ENCODE measurements at places on chromosomes 12 and 14. TPM values are rescaled to one million over a fixed set of nuclear protein-coding genes. Genes with fewer than 3 reads are reported as not detected.

DNA sequence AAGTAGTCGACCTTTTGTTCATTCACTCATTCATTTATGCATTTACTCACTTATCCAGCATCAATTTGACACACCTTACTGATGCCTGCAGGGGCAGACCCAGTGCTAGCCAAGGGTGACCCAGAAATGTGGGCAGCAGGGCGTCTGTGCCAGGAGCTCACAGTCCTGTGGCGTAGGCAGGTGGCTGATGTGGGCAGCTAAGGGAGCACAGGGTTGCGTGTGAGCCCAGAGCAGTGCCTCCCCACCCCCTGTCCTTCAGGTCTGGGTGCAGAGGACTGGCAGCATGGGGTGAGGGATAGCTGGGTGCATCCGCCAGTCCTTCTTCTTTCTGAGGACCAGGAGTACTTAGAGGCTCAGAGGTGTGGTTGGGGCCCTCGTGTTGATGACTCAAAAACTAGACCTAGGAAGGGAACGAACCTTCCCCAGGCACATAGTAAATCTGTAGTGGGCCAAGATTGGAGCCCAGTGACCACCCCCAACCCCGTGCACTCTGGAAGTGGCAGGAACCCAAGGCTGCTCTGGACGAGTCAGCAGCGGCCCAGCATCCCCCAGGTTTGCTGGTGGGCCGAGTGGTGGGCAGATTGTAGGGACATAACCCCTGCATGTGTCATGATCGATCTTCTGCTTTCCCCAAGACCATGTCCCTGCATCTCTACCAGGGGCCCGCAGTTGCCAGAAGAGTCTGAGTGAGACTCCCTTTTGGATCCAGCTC, 63.9 kb downstream of the BEGAIN start:
- no peaks in the 10 kb centered on the region for H3K4me1 ChIP-seq
- H3K36me3 ChIP-seq, result peaks cover 4% of the 10 kb centered on the region
- H3K27ac ChIP-seq, result no peak overlapping the region
- H3K4me3 ChIP-seq, result no peak overlapping the region
- no peaks in the 10 kb centered on the region for H3K27me3 ChIP-seq

GRCh38 chr14:51609251-51609954, 42.3 kb upstream of the FRMD6 start:
- peak overlapping the region; percentile 15 for H3K27ac ChIP-seq
- H3K27me3 ChIP-seq, result no peaks in the 10 kb centered on the region
- no peak for DNase-seq
- no peak overlapping the region for H3K4me3 ChIP-seq
- H3K4me1 ChIP-seq, result no peaks in the 10 kb centered on the region

DNA sequence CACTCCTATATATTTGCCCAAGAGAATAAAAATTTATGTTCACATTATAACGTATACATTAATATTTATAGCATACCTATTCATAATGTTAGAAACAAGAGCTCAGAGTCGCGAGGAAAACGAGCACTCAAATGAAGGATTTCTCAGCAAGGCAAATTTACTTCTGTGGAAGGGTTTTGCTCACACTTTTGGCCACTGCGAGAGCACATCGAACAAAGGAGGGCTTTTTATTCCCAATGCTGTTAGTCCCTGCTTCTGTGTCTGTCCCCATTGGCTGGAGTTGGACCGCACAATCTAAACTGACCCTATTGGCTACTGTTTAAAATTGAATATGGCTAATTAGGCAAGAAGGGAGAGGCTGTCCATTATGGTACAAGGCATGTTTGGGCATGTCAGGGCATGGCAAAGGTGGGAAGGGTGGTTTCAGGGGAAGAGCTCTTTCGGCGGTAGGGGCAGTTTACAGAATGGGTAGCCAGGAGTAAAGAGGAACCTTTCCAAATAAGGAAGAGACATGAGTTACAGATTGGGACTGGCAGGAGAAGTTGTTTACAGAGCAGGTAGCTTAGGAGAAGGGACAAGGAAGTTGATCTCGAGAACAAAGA, 702.9 kb downstream of the TRHDE start:
- H3K4me3 ChIP-seq, result no peak overlapping the region
- H3K4me1 ChIP-seq, result no peaks in the 10 kb centered on the region
- H3K27ac ChIP-seq, result no peak overlapping the region
- DNase-seq, result no peak

GRCh38 chr12:124273630-124274029, 21.3 kb upstream of the RFLNA start:
- no peak overlapping the region for H3K27ac ChIP-seq
- no peak for DNase-seq
- H3K4me3 ChIP-seq, result no peak overlapping the region
- H3K4me1 ChIP-seq, result no peaks in the 10 kb centered on the region

- H3K27ac ChIP-seq, result peak overlapping the region; percentile 94
- no peaks in the 10 kb centered on the region for H3K36me3 ChIP-seq
- no peak for DNase-seq
- no peak overlapping the region for H3K4me3 ChIP-seq
These were observed 85.3 kb downstream of the RFLNA start for GRCh38 chr12:124379938-124380754.

DNA sequence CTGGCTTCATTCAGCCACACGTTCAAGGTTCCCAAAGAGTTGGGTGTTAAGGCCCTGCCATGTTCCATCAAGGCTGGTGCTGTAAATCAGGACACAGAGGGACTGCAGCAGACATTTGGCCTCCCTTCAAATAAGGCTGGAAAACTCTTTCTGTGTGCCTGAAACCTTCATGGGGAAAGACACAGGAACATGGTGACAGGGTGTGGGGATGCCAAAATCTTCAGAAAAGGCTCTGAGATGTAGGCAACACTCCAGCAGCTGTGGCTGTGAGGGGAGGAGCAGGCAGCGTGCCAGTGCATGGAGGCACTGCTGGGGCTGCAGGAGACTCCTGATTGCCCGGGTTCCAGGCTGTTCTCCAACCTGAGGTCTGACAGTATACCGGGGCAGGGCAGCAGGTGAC, 15.0 kb downstream of the POMT2 start:
- H3K4me1 ChIP-seq, result peaks cover 9% of the 10 kb centered on the region
- H3K4me3 ChIP-seq, result no peak overlapping the region
- H3K36me3 ChIP-seq, result no peaks in the 10 kb centered on the region
- no peak for DNase-seq
- peak overlapping the region; percentile 68 for H3K27ac ChIP-seq

DNA sequence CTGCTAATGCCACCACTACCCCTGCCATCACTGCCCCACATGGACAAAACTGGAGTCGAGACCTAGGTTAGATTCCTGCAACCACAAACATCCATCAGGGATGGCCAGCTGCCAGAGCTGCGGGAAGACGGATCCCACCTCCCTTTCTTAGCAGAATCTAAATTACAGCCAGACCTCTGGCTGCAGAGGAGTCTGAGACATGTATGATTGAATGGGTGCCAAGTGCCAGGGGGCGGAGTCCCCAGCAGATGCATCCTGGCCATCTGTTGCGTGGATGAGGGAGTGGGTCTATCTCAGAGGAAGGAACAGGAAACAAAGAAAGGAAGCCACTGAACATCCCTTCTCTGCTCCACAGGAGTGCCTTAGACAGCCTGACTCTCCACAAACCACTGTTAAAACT, 7.1 kb upstream of the OAS2 start:
- no peaks in the 10 kb centered on the region for H3K4me1 ChIP-seq
- no peaks in the 10 kb centered on the region for H3K27me3 ChIP-seq
- H3K36me3 ChIP-seq, result no peaks in the 10 kb centered on the region
- no peak for DNase-seq
- H3K4me3 ChIP-seq, result no peak overlapping the region

GRCh38 chr12:24582954-24583601, 365.8 kb downstream of the BCAT1 start:
- no peak overlapping the region for H3K4me3 ChIP-seq
- DNase-seq, result no peak
- no peak overlapping the region for H3K27ac ChIP-seq

DNA sequence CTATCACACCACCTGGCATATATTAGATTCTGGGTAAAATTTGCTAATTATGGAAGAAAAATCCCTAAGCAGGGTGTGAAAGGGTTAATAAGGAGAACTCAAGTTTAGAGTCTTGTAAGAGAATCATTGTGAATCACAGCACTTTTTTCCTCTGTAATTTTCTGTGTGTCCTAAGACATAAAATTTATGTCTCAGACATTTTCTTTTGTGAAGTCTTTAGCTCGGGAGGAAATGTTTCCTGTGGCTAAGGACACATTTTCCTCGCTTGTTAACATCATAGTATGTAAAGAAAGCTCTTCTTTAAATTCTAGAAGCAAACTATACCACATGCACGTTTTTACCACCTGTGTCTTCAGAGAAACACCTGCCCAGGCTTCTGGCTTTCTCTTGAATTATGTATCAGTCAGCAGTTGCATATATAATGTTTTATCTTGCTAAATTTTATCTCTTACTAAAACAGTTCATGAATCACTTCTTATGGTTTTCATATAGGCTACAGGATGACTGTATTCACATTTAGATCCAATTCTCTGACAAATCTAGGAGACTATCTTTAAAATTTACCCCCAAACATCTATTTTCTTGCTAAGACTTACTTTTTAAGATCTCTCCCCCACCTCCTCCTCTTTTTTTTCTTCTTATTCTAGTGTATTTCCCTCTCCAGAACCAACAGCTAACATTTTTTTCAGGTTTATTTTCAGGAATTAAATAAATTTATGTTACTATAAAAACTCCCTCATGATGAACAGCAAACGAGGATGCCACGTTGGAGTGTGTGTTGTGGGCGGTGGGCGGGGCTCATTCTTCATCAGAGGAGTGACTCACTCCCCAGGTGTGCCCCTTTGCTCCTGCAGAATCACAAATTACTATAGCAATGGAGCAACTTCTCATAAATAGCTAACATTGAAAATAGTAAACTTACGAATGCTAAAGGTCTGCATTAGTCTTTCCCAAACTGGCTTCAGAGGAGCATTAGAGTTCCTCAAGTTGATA, 11.6 kb upstream of the CSRP2 start:
- H3K27ac ChIP-seq, result no peak overlapping the region
- H3K27me3 ChIP-seq, result no peaks in the 10 kb centered on the region
- no peak for DNase-seq
- H3K4me1 ChIP-seq, result no peaks in the 10 kb centered on the region
- H3K4me3 ChIP-seq, result no peak overlapping the region
- H3K36me3 ChIP-seq, result no peaks in the 10 kb centered on the region

- H3K27me3 ChIP-seq, result no peaks in the 10 kb centered on the region
- H3K4me3 ChIP-seq, result no peak overlapping the region
- no peaks in the 10 kb centered on the region for H3K36me3 ChIP-seq
- no peaks in the 10 kb centered on the region for H3K4me1 ChIP-seq
- no peak for DNase-seq
These were observed 3.4 kb upstream of the GPR19 start for GRCh38 chr12:12699345-12699744.

- no peaks in the 10 kb centered on the region for H3K4me1 ChIP-seq
- DNase-seq, result no peak
- H3K4me3 ChIP-seq, result no peak overlapping the region
- no peaks in the 10 kb centered on the region for H3K36me3 ChIP-seq
- H3K27ac ChIP-seq, result no peak overlapping the region
These were observed 586.3 kb downstream of the BCL11B start for GRCh38 chr14:98685725-98686124.

DNA sequence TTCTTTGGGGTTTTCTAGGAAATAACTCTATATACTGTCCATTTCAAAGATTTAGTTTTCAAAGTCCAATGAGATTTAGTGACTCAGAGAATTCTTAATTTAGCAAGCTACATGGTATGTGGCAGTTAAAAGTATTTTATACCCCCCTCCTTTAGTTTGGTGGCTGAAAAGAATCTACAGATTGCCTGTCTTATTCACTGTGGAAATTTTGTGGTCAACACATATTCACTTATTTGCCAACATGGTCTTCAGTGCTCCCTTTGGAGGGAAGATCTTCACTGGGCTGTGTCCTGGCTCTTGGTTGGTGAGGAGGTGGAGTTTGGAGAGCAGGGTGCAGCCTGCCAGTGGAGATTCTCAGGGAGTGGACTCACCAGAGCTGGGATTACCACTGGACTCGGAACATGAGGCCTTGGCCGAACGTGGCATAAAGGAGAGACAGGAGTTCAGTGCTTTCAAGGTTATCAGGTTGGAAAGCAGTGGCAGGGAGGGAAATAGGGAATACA, 39.8 kb downstream of the SAMD4A start:
- no peaks in the 10 kb centered on the region for H3K27me3 ChIP-seq
- no peak overlapping the region for H3K27ac ChIP-seq
- DNase-seq, result no peak
- H3K36me3 ChIP-seq, result no peaks in the 10 kb centered on the region
- no peaks in the 10 kb centered on the region for H3K4me1 ChIP-seq

GRCh38 chr12:115452751-115453281, 768.8 kb upstream of the TBX3 start:
- no peaks in the 10 kb centered on the region for H3K36me3 ChIP-seq
- no peak for DNase-seq
- no peak overlapping the region for H3K27ac ChIP-seq
- H3K4me1 ChIP-seq, result no peaks in the 10 kb centered on the region

The RNASE11 gene
- total RNA-seq, result not detected

The GPR33 gene
- not detected for total RNA-seq

The CAPZA3 gene
- total RNA-seq, result not detected

The TMTC1 gene
- total RNA-seq, result 71.8 TPM

The INSM2 gene
- not detected for total RNA-seq

The KRT78 gene
- total RNA-seq, result not detected

The TAS2R19 gene
- total RNA-seq, result 4.2 TPM

The MLH3 gene
- total RNA-seq, result 53.1 TPM

Measured in breast epithelium (tissue), 4 donors.